NCI-H1694 (cell line): ENCODE measurements at places on chromosomes 7 and 10.

DNA sequence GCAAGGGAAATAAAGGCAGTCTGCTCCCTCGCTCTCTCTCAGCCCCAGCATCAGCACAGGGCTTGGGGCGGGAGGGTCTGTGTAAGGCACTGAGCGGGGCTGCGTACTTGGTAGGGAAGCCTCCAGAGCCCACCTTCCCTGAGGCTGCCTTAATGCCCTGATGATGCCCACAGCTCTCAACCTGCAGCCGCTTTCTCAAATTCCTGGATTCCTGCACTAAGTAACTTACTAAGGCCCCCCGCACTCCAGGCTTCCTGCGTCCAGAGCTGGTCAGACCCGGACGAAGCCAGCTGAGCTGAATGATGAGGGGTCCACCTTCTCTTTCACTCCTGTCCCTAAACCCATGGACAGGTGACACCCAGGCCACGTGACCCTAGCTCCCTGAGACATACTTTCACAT is 63.3 kb downstream of the C10orf143 start:
- no peak for DNase-seq

GRCh38 chr7:120567204-120567603 is 290.7 kb downstream of the TSPAN12 start:
- DNase-seq: no peak

DNA sequence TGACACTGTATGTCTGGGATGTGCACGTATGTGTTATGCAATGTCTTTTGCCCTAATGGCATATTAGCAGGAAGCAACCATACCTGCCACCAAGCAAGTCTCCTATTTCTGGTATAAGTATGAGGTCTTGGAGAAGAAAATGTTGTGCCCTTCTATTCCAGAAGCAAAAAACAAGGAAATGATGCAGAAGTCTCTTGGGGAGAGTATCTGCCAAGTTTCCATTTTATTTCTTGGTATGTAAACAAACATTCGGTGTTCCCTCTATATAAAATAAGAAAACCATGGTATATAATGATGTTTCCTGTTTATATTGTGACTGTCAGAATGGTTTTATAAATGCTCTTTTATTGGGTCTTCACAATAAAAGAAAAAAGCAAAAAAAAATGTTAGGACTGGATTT is 19.3 kb upstream of the MYO3A start:
- DNase-seq: no peak

DNA sequence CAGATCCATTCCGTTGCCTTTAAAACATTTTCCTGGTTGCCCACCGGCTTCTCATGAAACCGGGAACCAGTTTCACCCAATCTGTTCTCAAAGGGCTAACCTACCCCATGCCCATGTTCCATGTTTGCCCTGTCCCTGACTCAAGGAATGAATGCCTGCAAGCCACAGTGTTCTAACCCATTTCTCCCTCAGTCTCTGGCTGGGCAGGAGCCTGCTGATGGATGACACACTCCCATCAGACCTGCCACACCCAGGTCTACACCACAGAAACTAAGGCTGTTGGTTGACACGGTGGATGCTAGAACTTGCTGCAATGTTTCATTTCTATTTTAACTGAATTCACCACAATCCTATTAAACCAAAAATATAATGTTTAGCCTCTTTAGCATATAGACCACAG is 15.6 kb downstream of the CLRN3 start:
- DNase-seq: no peak
